ENCODE measurements at places on chromosomes 12 and 14.

GRCh38 chr14:99342906-99343305 is 70.9 kb upstream of the BCL11B start:
- DNase-seq = no peak

GRCh38 chr14:67982711-67983608 is 163.4 kb downstream of the RAD51B start:
- DNase-seq = no peak

GRCh38 chr12:115227137-115227615 is 543.2 kb upstream of the TBX3 start:
- DNase-seq = no peak

- no peak for DNase-seq
These were observed 55.9 kb upstream of the SRSF5 start for GRCh38 chr14:69711065-69711464.

- no peak for DNase-seq
These were observed 117.0 kb downstream of the SMOC1 start for GRCh38 chr14:69996216-69996615.

GRCh38 chr12:49899921-49900320 is 3.8 kb downstream of the FAIM2 start:
- no peak for DNase-seq

DNA sequence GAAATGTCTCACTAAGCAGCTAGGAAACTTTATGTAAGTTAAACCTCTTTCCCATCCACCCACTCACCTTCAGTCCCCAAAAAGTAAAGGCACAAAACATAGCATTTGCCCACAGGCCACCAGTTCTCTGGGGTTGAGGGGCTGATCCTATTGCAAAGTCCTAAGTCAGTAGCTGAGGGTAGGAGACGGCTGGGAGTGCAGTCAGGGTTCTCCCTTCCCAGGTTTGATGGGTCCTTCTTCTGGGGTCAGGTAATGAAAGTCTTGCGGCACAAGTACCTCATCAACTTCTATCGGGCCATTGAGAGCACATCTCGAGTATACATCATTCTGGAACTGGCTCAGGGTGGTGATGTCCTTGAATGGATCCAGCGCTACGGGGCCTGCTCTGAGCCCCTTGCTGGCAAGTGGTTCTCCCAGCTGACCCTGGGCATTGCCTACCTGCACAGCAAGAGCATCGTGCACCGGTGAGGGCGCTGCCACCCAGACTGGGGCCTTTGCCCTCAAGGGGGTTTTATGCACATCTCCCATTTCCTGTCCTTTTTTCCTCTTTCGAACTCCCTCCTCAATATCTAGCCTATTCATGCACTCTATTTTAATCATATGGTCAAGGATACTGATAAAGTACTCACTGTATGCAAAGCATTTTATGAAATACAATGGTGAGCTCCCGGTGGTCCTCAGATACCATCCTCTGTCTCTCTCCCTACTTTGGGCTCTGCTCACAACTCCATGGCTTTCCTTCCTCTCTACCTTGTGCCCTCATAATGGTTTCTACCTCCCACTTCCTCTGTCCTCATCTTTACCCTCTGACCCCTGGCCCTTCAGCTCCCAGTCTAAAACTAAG is 986 bp downstream of the TSSK4 start:
- DNase-seq = no peak

- no peak for DNase-seq
These were observed 36.2 kb upstream of the MEG3 start for GRCh38 chr14:100789460-100790417.

GRCh38 chr12:51368640-51369517 is 22.3 kb downstream of the GALNT6 start:
- DNase-seq = peak; percentile 56

DNA sequence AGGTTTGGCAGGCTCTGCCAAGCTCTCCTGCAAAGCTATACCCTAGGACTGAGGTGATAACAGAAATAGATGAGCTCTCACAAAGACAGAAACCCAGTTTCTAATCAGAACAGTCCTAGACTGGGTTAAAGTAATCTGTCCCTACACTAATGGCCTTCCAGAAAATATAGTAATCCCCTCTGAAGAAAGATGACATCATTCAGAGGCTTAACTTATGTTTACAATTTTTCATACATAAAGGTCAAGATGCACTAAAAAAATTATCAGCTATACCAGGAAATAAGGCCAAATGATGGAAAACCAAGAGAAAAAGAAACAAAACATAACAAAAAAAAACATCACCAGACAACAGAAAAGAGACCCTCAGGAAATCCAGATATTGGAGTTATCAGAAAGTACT is 4.9 kb upstream of the WASHC4 start:
- DNase-seq = no peak

GRCh38 chr14:106185837-106186233 is 659.5 kb downstream of the TMEM121 start:
- DNase-seq = no peak

DNA sequence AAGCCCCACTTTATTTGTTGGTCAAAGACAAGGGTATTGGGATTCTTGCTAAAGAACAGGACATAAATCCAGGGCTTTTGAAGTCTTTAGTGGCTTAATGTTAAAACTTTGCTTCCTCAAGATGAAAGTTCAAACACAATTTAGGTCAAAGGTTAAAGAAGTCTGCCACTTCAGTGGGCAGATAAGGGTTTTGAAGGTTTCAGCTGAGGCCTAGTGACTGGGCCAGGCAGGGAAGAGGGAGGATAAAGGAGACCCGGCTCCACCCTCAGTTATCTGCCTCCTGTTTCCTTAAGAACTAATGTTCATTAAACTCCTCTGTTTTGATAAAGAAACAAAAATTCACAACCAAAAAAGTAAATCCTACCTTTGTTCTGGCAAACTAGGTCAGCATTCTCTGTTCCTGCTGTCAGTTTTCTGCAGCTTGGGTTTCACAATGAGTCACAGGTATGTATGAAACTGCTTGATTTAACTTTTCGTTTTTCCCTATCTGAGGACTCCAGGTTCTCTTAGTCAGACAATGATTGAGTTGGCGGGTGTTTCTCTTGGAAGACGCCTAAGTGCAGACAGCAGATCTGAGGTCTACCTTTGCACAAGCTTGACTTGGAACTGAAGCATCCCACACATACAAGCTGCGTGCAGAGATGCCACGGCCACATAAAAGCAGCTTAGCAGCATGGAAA is 208.3 kb downstream of the EXOC5 start:
- DNase-seq = no peak

- DNase-seq = no peak
These were observed 47.0 kb upstream of the ERGIC2 start for GRCh38 chr12:29427964-29428363.

DNA sequence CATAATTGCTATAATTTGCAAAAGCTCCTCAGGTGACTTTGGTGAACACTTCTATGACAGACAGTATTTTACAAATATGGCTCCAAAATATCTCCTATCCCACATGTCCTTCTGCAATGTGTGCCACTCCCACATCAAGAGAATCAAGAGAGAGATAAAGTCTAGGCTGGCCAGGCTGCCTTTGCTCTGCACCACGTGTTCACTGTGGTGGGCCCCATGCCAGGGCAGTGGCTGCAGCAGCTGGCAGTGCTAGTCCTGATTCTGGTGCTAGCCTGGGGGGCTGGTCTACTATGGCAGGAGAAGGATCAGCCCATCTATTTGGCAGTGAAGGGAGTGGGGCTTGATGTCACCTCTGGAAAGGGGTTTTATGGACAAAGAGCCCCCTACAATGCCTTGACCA is 86.3 kb downstream of the DRAM1 start:
- no peak for DNase-seq
